ENCODE measurements at places on chromosomes 5 and 9.

DNA sequence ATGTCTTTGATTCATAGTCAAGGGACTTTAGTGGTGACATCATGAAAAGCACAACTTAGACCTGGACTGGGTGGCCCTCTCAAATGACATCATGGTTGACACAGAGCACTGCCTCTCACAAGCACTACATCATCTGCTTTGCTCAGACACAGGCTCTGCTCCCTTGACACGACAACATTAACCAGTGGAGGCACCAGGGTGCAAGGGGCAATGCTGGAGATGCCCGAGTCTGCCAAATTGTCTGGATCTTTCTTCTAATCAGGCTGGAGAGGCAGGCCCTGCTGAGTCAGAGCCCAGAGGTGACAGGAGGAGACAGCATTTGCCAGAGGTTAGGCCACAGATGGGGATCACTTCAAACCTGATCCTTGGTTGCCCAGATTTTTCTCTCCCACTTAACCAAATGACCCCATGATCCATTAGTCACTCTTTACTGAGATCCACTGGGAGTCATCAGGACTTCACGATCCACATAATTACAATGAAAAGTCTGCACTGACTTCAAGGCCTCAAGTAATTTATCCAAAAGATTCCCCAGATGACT lies 174.4 kb downstream of the SLIT3 start:
- no peak for DNase-seq

DNA sequence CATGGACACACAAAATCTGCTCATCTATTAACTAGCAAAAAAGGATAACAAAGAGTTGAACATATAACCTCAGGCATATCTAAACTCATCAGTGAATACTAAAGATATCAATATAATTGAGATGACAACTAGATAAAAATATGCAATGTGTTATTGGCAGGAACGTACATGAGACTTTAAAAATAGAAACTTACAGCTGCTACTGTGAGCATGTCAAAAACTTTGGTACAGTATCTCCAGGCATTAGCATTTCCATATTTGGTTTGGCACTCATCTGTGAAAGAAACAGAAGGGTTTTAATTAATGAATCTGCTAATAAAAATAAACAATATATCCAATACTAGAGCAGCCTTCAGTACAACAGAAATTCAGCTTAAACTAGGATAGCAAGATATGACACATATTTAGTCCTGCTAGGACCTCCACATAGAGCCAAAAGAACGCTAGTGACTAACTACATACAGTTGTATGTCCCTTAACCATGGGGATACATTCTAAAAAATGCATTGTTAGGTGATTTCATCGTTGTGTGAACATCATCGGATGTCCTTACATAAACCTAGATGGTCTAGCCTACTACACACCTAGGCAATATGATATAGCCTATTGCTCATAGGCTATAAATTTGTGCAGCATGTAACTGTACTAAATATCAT lies 10.5 kb upstream of the SCAI start:
- DNase-seq = no peak

GRCh38 chr9:117043159-117043558 lies 356.1 kb downstream of the TRIM32 start:
- DNase-seq = no peak

- no peak for DNase-seq
Observed at GRCh38 chr9:106092083-106092482, 397.7 kb downstream of the TMEM38B start.

GRCh38 chr5:157816682-157817386 lies 42.1 kb downstream of the CLINT1 start:
- peak; percentile 14 for DNase-seq

- DNase-seq = no peak
Observed at GRCh38 chr5:180050121-180050940, 21.2 kb downstream of the RNF130 start.

GRCh38 chr5:64930672-64931318 lies 162.1 kb downstream of the CWC27 start:
- DNase-seq = no peak

All from hippocampal formation (tissue), 2 donors.